Brain pericyte (primary cell): ENCODE measurements at places on chromosomes 2 and 18.
A peak's percentile ranks its signal among the peaks of the same experiment; 100 is the strongest.

- no peak for DNase-seq
These were observed 74.7 kb upstream of the ODC1 start for GRCh38 chr2:10522726-10523405.

- no peak for DNase-seq
These were observed 15.0 kb downstream of the NGEF start for GRCh38 chr2:232997749-232998665.

GRCh38 chr2:29902356-29902755 lies 19.0 kb downstream of the ALK start:
- no peak for DNase-seq

- no peak for DNase-seq
These were observed 4.1 kb upstream of the VSNL1 start for GRCh38 chr2:17536416-17536815.

DNA sequence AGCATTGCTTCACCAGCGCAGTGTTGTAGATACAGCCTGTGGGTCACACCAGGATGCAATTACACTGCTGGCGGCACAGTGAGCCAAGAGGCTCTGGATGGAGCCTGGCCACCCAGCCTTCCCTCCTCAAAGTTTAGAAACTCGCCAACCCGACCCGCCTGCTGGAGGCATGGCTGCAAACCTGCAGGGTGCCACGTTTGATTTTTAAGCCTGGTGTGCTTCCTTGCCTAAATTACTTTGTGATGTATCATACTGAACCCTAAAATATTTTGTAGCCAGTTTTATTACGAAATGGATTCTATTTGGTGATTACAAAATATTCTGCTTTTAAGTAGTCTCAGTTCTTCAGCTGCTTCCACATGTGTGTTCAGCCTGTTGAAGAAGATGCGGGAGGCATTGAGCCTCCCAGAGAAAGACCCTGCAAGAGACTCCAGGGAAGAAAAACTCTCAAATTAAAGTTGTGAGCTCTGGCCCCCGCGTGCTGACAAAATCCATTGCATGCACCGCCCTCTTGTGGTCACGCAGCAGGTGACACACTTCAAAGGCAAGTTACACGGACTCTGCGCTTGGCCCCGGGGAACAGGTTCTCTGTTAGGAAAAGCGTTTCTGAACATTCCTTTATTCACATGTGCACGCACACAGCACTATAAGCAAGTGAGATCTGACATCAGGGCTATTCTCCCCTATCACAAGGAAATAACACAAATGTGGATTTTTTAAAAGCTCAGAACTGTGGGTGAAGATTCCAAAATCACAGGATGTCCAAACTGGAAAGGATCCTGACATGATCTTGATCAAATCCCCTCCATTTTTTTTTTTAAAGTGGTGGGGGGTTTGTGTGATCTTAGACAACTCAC lies 63.0 kb upstream of the TWIST2 start:
- DNase-seq = peak; percentile 29
